ENCODE measurements at places on chromosomes 2 and 18.

DNA sequence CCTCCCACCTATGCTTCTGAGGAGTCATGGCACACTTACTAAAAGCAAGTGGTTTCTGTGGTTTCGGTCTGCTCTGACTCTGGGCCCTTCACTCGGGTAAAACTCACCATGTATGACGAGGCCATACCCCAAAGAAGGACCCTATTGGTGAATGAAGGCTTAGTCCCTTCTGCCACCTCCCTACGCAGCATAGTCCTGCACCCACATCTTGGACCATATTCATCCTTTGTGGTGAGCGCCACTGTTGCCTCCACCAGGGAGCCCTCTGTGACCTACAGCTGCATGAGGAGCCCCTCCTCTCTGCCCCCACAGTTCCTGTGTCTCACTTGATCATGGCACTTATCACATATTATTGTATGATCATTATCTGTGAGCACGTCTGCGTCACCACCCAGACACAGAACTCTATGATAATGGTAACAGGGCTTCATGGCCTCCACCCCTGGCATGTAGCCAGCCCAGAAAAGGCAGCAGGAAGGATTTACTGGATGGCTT, 113.3 kb downstream of the TFCP2L1 start:
- no peak for DNase-seq

GRCh38 chr2:101883860-101884259, 107.9 kb upstream of the IL1R2 start:
- peak; percentile 32 for DNase-seq

GRCh38 chr18:13159579-13159978, 59.0 kb upstream of the LDLRAD4 start:
- no peak for DNase-seq

DNA sequence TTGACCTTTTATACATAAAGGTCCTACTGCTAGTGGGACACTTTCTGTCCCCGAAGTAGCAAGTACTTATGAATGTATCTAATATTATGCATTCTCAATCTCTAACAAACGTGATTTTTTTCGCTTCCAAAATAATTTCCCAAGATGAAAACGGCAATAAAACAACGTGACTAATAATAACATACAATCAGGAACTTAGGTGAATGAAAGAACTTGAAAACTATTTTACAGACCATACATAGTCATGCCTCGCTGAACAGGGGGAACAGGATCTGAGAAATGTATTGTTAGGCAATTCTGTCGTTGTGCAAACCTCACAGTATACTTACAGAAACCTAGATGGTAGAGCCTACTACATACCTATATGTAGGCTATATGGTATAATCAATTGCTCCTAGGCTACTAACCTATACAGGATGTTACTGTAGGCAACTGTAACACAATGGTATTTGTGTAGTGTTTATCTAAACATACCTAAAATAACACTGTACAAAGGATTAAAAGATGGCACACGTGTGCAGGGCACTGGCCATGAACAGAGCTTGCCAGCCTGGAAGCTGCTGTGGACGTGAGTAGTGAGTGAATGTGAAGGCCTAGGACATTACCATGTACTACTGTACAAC, 2.5 kb downstream of the RTN4 start:
- no peak for DNase-seq

DNA sequence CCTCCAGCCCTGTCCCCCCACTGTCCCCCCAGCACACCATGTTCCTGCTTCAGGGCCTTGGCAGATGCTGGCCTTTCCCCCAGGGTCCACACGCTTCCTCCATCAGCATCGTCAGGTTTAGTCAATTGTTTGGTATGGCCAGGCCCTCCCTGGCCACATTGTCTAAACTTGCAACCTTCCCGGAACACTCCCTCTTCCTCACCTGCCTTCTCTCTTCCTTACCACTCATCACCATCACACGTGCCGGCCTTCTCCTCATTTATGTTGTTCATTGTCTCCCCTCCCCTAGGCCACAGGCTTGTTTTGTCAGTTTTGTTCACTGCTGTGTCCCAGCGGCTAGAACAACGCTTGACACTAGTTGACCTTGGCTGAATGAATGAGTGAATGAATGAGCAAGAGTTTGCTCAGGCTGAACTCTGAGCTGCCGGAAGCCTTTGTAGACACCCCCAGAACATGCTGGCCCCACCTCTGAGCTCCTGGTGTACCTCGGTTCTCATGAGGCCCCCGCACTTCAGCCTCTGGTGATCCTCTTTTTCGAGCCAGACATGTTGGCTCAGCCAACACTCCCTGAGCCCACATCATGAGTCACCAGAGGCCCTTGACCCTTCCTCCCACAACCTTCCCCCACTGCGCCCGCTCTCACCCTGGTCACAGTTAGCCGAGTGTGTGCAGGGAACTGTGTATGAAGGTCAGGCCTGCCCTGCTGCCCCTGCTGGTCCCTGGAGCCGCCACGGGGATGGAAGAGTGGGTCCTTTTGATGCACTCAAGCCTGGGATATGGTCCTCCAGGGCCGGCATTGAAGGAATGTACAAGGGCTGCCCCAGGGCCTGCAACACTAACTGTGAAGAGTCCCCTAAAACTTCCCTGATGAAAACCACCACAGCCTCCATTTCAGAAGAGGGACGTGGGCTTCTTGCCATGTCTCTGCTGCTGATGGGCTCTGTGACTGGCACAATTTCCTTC, 57.5 kb downstream of the HS1BP3 start:
- no peak for DNase-seq

GRCh38 chr2:33806041-33806440, 206.9 kb upstream of the FAM98A start:
- DNase-seq: no peak

DNA sequence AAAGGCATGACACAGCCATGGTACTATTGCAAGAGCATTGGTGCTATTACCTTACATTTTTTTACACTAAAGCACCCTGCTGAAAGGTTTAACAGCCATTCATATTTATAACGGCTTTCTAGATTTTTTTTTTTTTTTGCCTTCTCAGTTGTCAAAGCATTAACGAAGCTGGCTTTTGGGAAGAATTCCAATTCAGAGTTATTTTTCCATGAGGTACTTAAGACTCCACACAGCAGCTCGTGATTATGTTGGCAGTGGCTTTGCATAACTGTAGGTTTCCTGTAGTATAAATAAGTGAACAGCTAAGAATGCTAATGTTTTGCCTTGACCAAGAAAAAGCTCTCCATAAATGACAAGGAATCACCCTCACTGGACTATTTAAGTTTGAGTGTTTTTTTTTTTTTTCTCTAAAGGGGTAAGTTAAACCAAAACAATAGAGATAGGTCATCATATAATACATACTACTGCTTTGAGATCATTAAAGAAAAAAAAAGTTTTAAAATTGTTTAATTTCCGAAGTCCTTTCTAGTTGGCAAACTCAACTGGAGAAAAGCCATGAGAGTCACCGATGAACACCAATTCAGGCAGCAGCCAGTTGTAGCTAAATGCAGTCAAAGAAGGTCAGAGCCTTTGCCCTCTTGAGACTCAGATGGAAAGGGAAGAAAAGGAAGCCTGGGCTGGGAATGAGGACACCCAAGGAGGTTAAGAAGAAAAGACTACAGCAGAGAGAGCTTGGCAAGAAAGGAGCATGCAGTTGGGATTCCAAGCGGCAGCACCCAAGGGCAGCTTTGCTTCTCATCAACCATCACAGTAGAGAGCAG, 187.4 kb upstream of the NCKAP5 start:
- no peak for DNase-seq

GRCh38 chr2:98605076-98605475, 3.2 kb downstream of the COA5 start:
- no peak for DNase-seq

GRCh38 chr2:112480530-112481049, 1.4 kb upstream of the TTL start:
- DNase-seq: no peak

GRCh38 chr18:9858642-9859041, 27.1 kb upstream of the TXNDC2 start:
- no peak for DNase-seq

DNA sequence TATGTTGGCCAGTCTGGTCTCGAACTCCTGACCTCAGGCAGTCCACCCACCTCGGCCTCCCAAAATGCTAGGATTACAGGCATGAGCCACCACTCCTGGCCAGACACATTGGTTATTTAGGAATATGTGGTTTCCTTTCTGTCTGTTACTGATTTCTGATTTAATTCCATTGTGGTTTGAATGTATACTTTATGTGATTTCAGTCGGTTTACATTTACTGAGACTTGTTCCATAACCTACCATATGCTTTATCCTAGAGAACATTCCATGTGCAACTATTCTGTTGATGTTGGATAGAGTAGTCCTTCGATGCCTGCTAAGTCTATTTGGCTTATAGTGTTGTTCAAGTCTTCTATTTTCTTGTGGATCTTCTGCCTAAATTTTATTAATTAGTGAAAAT, 1.6 kb upstream of the CCL20 start:
- DNase-seq: no peak

DNA sequence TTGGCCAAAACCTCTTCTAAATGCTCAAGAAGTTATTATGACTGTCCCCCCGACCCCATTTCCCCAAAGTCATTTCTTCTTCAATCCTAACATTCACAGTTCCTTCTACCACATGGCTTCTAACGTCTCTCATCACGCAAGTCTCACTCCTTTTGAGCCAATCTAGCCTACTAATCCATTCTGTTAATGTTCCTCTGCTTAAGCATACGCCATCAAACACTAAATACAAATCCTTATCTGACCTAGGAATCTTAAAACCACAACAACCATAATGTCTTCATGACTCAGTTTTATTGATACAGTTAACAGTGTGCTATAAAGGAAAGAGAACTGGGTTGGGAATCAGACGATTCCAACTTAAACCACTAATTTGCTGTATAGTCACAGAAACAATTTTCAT, 23.9 kb downstream of the HNRNPLL start:
- no peak for DNase-seq

DNA sequence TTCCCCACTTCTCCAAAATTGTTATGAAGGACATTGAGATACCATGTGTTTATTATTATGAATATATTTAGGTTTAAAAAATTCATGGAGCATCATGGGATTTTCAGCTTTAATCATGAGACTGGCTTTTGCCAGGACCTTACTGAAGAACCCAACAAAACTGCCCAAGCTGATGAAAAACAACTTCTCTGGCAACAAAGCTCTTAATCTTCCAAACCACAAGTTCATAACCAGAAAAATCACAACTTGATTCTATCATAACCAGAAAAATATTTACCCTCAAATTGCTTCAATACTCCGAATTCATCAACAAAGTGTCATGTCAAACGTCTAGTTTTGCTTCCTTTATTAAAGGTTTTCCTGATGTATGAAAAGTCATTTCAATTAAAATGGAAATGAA, 971.8 kb upstream of the ACVR2A start:
- no peak for DNase-seq

- no peak for DNase-seq
Observed at GRCh38 chr2:187034434-187034833, 185.5 kb upstream of the ZSWIM2 start.

GRCh38 chr2:199414465-199414864, 43.3 kb downstream of the SATB2 start:
- DNase-seq: no peak

- no peak for DNase-seq
Observed at GRCh38 chr2:38836791-38837190, 38.9 kb downstream of the DHX57 start.

DNA sequence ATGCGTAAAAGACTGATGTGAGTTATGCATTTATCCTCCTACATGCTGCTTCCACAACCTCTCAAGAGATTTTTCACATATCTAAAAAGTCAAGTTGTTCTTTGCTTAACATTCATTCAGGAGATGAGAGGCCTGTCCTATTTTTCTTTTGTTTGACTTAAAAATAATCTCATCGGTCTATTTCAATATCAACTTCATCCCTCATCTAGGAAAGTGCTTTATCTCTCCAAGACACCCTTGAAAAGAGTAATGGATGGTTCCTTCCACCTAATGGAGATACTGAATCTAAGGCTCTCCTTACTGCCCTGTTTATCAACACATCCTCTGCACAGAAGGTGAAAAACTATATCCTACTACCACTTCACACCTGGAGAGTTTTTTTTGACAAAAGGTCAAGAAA, 2.4 kb downstream of the NFE2L2 start:
- DNase-seq: no peak

- no peak for DNase-seq
Observed at GRCh38 chr2:144603334-144603733, 83.4 kb upstream of the ZEB2 start.

GRCh38 chr2:48567671-48568070, 37.7 kb downstream of the STON1 start:
- DNase-seq: no peak

GRCh38 chr2:206799083-206799482, 33.7 kb downstream of the FASTKD2 start:
- no peak for DNase-seq

DNA sequence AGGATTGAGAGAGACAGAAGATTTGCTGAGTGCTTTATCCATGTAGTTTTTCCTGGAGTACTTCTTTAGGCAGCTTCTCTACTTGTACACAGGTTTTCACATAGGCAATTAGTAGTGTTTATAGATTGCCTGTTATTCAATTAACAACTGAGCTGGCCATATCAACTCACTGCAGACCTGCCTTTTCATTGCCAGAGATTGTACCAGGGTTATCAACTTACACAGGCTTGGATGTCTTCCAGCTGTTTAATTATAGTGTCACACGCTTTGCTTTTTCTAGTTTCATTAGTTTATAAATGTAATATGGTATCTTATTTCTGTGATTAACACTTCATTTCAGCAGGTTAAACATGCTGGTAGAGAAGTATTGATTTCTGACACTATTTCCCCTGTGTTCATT, 125.9 kb downstream of the GPD2 start:
- no peak for DNase-seq

DNA sequence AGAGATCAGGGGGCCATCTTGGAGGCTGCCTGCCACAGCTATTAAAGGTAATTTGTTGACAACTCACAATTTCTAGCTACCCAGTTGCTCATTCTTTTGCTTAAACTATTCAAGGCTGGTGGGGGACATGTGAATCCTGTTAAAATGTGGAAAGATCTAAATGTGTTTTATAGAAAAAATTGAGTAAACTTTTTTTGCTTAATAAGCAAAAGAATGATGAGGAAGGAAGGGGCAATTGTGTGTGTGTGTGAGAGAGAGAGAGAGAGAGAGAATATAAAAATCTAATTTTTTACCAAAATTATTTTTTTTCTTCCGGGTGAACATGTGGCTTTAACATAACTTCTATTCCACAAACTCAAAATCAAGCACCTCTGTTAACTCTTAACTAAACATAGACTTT, 5.2 kb upstream of the IL1RL1 start:
- no peak for DNase-seq

DNA sequence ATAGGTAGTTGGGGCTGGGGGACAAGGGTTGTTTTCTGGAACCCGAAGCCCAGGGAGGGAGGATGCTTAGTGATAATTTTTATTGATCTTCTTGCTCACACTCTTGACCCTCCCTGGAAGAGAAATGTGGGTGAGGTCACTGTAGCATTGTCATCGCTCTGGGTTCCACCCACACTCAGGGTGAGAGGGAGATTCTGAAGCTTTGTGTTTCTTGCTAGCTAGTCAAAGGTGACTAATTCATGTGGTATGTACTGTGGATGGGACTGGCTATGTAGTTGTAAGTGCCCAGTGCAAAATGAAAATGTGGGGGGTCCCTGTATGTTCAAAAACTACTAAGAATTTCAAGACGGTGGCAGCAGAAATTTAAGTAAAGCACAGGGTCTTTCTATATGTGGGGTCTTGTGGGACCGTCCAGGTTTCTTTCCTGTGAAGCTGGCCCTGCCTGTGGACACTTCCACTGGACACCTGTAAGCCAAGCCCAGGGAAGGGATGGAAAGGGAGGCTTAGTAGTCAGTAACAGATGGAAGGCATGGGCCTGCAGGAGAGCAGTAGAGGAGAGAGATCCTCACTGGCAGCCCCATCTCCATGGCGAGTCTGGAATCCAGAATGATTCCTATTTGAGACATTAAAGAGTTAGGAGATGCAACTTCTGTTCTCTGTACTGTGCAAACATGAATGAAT, 35.0 kb downstream of the TSN start:
- no peak for DNase-seq
